ENCODE measurements at places on chromosomes 3 and 15.

DNA sequence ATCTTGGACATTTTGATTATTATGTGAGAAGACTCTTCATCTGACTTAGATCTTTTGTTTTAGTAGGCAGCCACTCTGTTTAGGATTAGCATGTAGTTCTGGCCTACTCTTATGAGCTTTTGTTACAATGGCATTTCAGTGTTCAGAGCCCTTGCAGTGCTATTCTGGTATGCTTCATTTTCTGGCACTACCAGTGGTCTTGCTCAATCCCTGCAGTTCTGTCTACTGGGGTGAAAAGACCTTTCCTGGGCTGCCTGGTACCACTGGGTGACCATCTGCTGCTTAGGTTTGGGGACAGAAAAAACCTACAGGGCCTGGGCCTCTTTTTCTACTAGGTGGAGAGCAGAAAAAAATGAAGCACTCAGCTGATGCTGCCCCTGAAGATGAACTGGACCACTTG, 42.5 kb downstream of the IL16 start:
- no peak for DNase-seq
- peaks cover 3% of the 10 kb centered on the region for H3K27me3 ChIP-seq
- H3K27ac ChIP-seq: no peak overlapping the region

DNA sequence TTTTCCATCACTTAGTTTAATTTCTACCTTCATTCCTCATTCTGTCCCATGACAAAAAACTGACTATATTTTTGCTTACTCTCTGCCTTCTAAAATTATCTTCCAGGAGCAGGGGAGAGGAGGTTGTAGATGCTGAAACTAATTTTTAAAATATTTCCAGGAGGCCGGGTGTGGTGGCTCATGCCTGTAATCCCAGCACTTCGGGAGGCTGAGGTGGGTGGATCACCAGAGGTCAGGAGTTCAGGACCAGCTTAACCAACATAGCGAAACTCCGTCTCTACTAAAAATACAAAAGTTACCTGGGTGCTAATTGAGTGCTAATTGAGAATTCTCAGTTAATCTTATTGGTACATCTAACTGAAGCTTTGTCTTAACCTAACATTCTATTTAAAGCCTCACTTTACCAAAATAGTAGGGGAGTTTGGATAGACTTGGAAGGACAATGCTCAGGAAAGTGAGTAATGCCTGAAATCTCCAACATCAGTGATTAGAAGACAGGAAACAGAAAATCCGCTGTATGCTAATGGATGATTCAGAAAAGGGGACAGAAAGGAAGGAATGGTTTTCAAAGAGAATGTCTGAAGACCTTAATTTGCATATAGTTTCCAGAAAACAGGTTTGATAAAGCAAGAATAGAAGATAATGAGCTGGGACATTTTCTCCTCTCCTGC, 336.1 kb downstream of the GBE1 start:
- no peaks in the 10 kb centered on the region for H3K36me3 ChIP-seq
- H3K27ac ChIP-seq: no peak overlapping the region
- DNase-seq: no peak
- no peaks in the 10 kb centered on the region for H3K27me3 ChIP-seq
- H3K4me1 ChIP-seq: no peaks in the 10 kb centered on the region

- H3K36me3 ChIP-seq: no peaks in the 10 kb centered on the region
- H3K27me3 ChIP-seq: peaks cover 4% of the 10 kb centered on the region
- H3K4me1 ChIP-seq: no peaks in the 10 kb centered on the region
- no peak for DNase-seq
- no peak overlapping the region for H3K27ac ChIP-seq
Measured at GRCh38 chr3:168124291-168124690, 28.6 kb upstream of the GOLIM4 start.

GRCh38 chr3:96324087-96324486, 490.3 kb upstream of the EPHA6 start:
- H3K27me3 ChIP-seq: no peaks in the 10 kb centered on the region
- no peaks in the 10 kb centered on the region for H3K4me1 ChIP-seq
- H3K27ac ChIP-seq: no peak overlapping the region
- H3K36me3 ChIP-seq: no peaks in the 10 kb centered on the region

Data from nephron progenitor cell (in vitro differentiated cells).